ENCODE measurements at places on chromosomes 6 and 20.

DNA sequence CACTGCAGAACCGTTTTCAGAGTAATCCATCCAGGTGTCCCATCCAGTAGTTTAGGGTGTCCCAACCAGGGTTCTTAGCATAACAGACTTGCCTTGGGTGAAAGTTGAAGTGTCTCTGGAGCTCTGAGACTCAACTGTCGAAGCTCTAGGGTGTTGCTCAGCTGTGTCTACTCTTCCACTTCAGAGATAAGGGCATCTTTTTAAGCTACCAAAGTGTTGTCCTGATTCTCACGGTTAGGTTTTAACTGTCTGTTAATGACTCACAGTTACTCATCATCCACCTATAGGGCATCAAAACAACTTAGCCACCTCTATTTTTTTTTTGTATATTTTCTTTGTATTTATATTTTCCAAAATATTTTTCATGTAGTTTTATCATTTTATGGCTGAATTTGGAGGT is 36.9 kb upstream of the TBX18 start:
- DNase-seq, result no peak

- DNase-seq, result no peak
Measured at GRCh38 chr20:6783752-6784151, 16.3 kb downstream of the BMP2 start.

GRCh38 chr20:44209686-44210405 is 725 bp downstream of the OSER1 start:
- no peak for DNase-seq

- no peak for DNase-seq
Measured at GRCh38 chr6:166026586-166027126, 141.0 kb downstream of the TBXT start.

DNA sequence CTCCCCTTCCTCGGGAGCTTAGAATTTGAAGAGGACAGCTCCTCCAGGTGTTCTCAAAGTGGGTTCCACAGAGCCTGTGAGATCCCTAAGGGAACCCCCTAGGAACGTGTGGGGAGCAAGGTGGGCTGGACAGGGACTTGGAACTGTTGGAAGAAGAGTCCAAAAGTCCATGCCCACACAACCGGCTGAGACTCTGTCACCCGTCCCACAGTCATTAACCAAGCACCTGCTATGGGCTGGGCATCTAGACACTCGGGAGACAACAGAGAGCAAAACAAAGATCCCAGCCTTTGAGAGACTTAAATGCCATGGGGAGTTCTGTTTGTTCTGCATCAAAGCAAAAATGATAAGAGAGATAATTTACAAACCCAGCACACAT is 51.9 kb upstream of the SAYSD1 start:
- peak; percentile 36 for DNase-seq

DNA sequence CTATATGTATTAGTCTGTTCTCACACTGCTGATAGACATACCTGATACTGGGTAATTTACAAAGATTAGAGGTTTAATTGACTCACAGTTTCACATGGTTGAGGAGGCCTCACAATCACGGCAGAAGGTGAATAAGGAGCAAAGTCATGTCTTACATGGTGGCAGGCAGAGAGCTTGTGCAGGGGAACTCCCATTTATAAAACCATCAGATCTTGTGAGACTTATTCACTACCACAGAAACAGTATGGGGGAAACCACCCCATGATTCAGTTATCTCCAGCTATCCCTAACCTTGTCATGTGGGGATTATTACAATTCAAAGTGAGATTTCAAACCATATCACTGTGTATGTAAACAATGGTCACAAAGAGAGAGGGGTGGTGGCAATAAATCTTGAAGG is 6.6 kb downstream of the CST8 start:
- no peak for DNase-seq
